NCI-H1417 treated with DMSO at 0.1 percent for 48 hours (cell line): ENCODE measurements at places on chromosomes 3 and 15.

DNA sequence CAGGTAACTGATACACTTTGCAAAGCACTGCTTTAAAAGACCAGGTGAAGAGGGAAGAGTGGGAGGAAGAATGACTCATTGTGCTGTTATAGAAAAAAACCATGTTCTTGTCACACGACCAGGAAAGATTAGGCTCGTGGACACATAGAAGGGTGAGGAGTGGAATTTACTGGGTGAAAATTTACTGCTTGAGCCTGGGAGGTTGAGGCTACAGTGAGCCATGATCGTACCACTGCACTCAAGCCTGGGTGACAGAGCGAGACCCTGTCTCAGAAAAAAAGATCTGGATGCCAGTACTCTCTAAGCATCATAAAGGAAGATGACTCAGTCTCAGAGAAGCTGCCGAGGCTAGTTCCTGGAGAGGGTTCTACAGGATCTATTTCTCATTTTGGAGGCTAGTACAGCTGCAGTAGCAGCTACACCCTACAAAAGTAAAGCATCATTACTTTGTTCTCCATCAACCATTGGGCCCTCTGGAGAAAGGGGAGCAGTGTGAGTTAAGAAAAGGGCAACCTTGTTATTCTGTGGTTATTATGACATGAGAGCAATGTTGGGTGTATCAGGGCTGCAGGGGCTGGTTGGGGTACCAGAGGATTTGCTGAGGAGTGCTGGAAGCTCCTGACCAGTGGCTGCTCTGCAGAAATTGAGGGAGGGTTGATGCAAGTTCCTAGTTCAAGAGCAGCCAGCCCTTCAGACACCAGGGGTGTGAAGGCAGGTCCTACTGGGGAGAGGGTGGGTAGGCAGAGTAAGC is 75.4 kb downstream of the CMTM8 start:
- no peak for DNase-seq

DNA sequence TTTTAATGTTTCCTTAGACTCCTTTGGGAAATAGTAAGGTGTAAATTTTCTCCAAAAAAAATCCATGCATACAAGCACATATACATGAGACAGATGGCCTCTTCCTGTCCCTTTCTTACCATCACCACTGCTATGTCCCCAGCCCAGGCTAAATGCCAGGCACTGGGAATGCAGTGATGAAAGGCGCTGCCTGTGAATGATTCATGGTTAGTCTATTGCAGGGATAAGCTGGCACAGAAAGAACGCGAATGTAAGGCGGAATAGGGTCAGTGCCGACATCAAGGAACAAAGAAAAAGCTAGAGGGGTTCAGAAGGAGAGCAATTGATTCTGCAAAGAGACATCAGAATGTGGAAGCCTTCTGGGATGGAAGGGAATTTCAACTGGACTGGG is 36.2 kb upstream of the CFAP161 start:
- no peak for DNase-seq

GRCh38 chr3:153061938-153062528 is 100.0 kb upstream of the RAP2B start:
- DNase-seq = no peak

DNA sequence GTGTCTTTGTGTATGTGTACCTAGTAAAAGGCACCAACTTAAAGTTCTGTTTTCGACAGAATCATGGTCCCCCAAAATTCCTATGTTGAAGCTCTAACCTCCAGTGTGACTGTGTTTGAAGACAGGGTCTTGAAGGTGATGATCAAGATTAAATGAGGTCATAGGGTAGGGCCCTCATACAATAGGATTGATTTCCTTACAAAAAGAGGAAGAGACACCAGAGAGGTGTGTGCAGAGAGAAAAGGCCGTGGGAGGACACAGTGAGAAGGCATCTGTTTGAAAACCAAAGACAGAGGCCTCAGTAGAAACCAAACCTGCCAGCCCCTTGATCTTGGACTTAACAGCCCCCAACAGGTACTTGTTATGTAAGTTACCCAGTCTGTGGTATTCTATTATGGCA is 52.0 kb upstream of the CORO2B start:
- no peak for DNase-seq

- DNase-seq = no peak
Observed at GRCh38 chr15:96273317-96274086, 57.0 kb upstream of the NR2F2 start.

DNA sequence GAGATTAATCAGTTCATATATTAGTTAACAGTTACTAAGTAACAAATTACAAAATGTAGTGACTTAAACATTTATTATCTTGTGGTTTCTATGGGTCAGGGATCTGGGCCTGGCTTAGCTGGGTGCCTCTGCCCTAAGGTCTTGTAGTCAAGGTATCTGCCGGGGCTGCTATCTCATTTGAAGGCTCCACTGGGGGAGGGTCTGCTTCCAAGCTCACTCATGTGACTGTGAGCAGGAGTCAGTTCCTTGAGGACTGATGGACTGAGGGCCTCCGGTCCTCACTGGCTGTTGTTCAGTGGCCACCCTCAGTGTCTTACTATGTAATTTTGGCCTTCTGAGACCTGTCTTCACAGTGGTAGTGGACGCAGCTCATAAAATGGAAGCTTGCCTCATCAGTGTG is 135.9 kb upstream of the PLXNA1 start:
- DNase-seq = no peak

DNA sequence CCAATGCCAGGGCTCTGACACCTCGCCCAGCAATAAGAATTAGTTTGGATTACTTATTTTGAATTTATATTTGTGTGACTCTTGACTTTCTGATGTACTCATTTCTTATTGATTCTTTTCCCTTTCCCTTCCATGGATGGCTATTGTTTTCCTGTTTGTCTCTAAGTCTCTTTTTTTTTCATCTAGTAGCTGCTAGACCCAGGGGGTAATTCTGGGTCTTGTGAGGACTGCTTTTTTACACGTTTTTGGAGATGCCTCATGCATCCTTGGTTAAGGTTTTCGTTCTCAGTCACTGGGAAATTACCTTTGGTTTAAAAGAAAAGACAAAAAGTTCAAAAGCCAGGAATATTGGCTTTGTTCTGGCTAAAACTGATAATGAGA is 70.2 kb upstream of the STRIT1 start:
- DNase-seq = no peak

DNA sequence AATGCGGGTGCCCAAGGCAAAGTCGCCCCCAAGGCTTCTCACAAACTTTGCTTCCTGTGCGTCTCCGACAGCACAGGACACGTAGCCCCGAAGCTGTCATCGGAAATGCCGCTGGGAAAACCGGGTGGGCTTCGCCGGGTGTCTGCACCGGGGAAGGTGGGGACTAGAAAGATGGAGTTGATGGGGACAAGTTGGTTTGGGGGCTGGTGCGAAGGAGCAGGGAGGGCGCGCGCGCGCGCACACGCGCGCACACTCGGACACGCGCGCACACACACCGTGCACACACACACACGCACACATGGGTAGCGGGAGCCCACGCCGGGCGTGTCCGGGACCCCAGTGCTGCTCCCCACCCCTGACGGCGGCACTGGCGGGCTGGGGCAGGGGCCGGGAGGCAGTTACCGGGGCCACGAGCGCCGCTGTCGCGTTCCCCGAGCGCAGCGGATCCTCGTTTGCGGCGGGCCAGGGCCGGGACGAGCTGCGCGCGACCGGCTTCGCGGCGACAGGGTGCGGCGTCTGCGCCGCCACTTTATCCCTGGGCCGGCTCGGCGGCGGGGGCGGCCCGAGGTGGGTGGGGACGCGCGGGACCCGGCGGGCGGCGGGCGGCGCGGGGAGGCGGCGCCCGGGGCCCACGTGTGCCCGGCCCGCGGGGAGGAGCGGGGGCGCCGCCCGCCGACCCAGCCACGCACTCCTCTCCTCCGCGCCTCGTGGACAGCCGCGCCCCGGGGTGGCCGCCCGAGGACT is 539 bp upstream of the MGLL start:
- no peak for DNase-seq

DNA sequence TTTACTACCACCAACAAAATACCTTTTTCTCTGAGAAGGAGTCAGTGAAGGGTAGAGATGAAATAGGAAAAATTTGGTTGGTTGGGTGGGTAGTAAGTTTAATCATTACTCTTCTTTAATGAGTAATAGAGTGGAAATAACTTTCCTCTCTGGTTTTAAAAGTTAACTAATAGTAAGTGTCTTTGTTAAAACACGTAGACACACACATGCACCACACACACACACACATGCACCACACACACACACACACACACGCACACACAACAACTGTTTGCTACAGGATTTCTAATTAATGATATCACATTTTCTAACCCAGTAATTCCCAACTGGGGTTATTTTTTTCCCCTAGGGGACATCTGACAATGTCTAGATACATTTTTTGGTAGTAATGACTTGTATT is 84.1 kb downstream of the CHL1 start:
- no peak for DNase-seq

DNA sequence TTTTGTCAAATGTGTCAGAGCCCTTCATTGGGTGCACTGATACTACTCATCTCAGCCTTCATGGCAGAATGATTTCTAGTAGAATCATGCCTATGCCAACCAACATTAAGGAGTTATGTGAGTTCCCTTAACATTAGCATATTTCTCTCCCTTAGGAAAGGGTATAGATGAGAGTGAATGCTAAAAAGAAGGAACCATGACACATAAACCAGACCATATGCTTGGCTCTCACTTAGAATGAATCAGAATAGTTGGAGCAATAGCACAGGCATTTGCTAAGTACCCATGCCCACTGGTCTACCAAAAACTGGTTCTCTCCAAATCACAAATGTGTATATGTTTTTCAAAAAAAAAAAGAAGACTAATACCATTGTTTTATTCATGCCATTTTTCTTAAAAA is 51.1 kb downstream of the STRIT1 start:
- DNase-seq = no peak
